Kasumi-1 (cell line): ENCODE measurements at places on chromosomes 6 and 20.

- no peak for DNase-seq
Measured at GRCh38 chr20:64159711-64160110, 4.5 kb upstream of the MYT1 start.

- peak; percentile 66 for DNase-seq
Measured at GRCh38 chr20:16537025-16537665, 36.1 kb downstream of the KIF16B start.

DNA sequence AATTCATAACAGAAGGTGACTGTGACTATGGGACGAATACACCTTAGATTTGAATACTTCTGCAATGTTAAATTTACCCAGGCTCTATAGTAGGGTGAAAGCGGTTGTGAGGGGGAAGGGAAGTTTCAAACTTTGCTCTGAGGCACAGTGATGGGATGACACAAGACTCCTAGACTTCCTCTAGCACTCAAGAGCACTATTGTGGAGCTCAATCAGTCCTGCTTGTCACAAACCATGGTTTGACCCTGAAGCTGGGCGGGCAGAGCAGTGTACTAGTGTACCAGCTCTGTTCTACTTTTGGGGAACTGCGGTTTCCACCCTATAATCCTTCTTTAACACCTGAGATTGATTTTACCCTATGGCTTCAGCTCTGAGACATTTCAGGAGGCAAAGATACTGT lies 17.1 kb downstream of the TRIM27 start:
- DNase-seq, result no peak

- DNase-seq, result no peak
Measured at GRCh38 chr20:46814366-46815232, 80.0 kb upstream of the EYA2 start.

DNA sequence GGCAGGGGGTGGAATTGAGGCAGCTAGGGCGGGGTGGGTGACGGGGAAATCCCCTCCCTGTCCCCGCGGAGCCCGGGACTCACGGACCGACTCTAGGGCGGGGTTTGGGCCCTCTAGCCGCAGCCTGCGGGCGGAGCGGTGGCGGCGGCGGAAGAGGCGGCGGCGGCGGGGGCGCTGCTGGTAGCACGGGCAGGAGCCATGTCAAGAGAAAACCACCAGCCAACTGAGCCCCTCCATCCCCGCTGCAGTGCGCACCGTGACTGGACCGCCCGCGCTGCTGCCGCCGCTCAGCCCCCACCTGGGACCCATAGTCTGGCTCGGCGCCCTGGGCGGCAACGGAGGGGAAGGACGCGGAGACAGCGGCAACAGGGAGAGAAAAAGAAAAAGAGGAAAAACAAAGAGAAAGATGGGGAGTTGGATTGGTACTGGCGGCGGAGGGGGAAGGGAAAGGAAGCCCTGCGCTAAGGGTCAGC lies 1.2 kb upstream of the C6orf62 start:
- peak; percentile 48 for DNase-seq

- no peak for DNase-seq
Measured at GRCh38 chr6:133418108-133418507, 177.0 kb downstream of the EYA4 start.
